Right lung (tissue), 10 donors: ENCODE measurements at places on chromosomes 1 and 21. TPM values are rescaled to one million over a fixed set of nuclear protein-coding genes. Genes with fewer than 3 reads are reported as not detected.

DNA sequence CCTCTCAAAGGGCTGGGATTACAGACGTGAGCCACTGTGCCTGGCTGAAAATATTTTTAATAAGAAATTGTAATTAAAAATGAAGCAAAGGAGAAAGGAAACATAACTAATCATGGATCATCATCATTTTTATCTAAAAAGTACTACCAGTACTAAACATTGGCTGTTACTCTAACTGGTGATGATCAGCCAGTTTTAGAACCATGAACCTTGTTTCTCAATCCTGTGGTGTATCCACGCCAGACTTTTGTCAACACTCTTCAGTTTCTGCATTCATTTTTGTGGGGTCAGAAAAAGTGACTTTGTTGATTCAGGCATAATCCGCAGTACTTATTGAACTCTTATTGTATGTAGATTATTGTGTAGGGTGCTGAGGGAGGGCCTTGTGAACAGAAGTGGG is 52.3 kb downstream of the VPS13D start:
- DNase-seq = no peak

- DNase-seq = no peak
Measured at GRCh38 chr21:37671381-37671780, 244.9 kb downstream of the KCNJ6 start.

DNA sequence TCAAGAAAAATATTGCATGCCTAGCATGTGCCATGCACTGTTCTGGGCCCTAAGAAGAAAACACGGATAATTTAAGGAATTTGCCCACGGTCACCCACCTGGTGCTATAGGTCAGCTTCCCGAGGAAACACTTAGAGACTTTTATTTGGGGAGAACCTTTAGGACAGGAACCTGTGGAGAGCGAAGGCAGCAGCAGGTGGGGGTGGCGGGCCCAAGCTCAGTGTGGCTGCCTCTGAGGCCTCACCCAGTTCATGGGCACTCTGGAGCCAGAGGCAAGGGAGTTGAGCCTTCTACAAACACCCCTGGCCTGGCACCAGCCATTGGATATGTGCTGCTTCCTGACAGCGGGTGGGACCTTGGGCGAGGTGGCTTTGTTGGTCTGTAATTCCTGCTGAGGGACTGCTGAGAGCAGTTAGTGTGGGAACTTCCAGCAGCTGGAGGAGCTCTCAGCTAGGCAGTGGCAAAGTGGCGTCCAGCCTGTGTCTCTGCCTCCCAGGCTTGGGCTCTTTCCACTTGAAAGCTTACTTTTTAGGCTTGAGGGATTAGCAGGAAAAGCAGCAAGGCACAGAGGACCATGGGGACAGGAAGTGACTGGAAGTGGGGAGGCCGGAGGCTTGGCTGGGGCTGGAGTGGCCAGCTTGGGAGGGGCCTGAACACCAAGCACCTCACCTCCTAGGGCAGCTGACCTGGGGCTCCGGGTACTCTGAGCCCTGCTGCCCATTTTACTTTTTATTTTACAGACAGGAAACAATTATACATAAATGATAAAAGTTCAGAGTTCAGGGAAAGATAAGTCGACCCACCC is 19.1 kb downstream of the MRPL37 start:
- DNase-seq = no peak

The CATSPERE gene
- polyA plus RNA-seq = 1.8 TPM

The REN gene
- polyA plus RNA-seq = not detected

The LEFTY2 gene
- 1.1 TPM for polyA plus RNA-seq

The HSD3B1 gene
- 0.55 TPM for polyA plus RNA-seq
